Stimulated activated CD4-positive, alpha-beta T cell treated with anti-CD3 and anti-CD28 coated beads, Interleukin-1b, Interleukin-23, amount 100 ng/mL, for 1 hour (primary cell): ENCODE measurements at places on chromosomes 11 and 22.

- DNase-seq = no peak
Measured at GRCh38 chr11:19813158-19813879, 100.7 kb downstream of the NAV2 start.

DNA sequence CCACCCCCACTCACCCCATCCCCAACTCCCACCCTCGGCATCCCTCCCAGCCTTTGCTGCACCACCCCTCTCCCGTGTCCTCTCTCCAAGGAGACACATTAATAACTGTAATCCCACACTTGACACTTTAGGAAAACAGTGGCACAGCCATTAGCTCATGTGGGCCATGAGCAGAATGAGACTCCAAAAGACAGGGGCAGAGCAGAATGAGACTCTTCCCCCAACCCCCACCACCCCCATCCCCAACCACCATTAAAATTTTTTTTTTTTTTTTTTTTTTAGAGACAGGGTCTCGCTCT, 6.2 kb upstream of the SLCO2B1 start:
- DNase-seq = no peak

DNA sequence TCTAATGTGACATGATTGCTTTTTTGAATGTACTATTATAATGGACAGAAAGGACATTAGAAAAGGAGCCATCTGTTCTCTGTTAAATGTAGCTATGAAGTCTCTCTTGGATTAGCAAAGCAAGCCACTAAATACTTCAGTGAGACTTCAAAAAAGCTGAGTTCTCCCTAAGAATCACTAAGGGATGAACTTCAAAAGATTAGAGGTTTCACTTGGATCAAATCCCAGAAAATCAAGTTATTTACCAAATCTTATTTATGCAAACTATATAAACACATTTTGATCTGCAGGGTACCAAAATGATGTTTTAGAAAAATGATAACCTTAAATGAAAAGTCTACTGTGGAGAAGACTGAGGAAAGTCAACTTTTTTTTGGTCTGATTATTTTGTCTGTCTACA, 82.1 kb upstream of the MTMR2 start:
- no peak for DNase-seq

- no peak for DNase-seq
Measured at GRCh38 chr11:122756417-122756816, 81.9 kb upstream of the CRTAM start.

GRCh38 chr22:46798366-46799350, 36.2 kb downstream of the TBC1D22A start:
- peak; percentile 73 for DNase-seq

DNA sequence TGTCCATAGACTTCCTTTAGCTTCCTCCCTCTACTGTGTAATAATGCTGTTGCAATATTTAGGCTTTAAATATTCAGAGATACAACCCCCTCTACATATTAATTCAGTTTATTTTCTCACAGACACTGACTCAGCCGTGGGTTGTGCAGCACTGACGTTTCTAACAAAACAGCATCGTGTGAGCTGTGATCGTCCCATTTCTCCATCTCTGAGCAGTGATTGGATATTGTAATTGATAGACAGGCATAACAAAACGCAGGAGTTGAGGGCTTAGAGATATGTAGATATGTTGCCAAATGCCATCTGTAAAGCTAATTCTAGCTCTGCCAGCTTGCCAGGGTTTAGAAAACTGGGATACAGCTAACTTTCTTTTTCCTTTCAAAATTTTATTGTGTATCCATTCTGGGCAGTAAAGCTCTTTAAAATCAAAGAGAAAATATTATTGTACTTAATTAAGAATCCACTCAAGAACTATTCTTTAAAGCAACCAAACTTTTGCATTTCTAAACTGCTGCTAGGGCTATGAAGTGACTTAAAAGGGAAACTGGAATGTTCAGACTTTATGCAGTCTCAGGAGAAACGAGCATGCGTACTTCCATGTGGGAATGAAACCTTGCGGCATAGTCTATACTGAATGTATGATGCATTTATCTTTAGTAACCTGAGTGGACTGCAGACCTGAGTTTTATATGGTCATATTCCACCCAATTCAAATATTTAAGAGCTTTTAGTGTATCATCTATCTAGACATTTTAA, 22.7 kb downstream of the BTBD10 start:
- DNase-seq = no peak

GRCh38 chr22:32261306-32261705, 6.2 kb upstream of the SLC5A4 start:
- DNase-seq = no peak

DNA sequence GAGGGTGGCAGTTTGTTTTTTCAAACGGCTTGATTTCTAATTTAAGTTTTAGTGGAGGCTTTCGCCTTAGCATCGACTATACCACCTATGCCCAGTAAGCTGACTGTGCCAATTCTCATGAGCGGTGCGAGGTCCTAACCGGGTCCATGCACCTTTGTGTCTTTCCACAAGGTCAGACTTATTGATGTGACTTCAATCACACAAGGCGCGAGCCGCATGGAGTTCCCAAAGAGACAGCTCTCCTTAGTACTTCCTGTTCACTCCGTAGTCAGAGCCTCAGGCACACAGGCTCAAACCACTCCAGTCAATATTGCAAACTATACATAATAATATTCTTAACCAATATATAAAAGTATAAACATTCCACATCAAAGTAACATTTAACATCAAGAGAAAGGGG, 18.2 kb downstream of the ST14 start:
- DNase-seq = no peak

GRCh38 chr11:70473186-70473872, 75.0 kb downstream of the CTTN start:
- no peak for DNase-seq

- DNase-seq = no peak
Measured at GRCh38 chr11:85809863-85810262, 1.1 kb downstream of the SYTL2 start.

DNA sequence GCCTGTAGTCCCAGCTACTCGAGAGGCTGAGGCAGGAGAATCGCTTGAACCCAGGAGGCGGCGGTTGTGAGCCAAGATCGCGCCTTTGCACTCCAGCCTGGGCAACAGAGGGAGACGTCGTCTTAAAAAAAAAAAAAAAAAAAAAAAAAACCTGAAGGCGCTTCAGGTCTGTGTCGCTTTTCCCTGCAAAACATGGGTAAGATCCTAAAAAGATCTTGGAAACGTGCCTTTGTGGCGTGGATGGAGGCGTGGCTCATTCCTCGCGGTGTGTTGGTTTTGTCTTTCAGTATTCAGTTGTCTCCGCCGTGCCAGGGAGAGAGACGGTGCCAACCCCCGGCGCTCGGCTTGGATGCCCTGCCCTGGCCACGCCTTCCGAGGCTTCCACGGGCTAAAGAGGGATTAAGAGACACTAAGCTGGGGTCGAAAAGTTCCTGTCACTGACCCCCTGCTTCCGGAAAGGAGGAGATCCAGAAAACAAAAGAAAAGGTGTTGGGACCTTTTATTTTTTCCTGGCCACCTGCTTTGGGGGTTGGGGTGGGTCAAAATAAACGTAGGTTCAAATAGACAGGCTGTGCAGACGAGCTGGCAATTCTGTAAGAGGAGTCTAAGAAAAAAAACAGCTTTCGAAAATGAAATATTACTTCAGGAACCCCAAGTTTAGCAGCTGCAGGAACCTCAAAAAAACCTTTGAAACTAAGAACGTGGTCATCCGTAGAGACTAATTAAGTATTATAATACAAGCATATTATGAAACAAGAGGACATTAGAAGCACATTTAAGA, 1.1 kb upstream of the SLC35F2 start:
- no peak for DNase-seq

GRCh38 chr11:32312206-32312817, 123.0 kb downstream of the WT1 start:
- DNase-seq = no peak

- no peak for DNase-seq
Measured at GRCh38 chr22:31179345-31179744, 19.4 kb downstream of the RNF185 start.

GRCh38 chr11:128955636-128956035, 13.0 kb upstream of the TP53AIP1 start:
- DNase-seq = no peak

DNA sequence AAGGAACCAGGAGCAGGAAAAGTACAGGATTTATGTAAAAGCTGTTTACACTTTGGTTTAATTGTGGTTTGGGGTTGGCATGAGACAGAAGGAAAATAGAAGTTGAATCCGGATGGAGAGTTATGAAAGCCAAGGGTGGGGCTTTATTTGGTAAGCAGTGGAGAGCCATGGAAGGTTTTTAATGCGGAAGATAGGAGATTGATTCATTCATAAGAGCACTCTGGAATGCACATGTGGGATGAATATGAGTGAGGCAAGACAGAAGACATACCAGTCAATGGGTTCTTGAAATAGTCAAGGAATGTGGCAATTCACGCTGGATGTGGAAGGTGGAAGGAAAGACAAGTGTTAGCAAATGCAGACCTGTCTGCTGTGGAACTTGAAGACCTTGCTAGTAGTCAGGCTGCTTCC, 9.3 kb upstream of the GLB1L3 start:
- DNase-seq = no peak

DNA sequence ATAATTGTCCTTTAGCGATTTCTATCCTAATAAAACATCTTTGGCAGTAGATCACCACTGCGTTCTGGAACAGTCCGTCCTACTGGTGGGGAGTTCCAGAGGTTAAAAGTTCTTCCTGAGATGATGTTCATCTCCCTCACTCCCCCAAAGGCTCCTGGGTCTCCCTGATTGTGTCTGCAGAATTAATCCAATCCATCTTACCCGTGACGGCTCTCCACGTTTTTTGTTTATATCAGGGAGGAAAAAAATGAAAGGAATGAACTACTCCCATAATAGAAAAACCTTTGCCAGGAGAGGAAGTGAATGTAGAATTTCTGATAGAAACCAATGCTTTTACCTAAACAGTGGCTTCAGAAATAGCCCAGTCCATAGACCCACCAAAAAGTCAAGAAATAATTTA, 81.6 kb downstream of the LARGE1 start:
- DNase-seq = no peak

GRCh38 chr22:26172389-26172990, 3.2 kb downstream of the SEZ6L start:
- no peak for DNase-seq

DNA sequence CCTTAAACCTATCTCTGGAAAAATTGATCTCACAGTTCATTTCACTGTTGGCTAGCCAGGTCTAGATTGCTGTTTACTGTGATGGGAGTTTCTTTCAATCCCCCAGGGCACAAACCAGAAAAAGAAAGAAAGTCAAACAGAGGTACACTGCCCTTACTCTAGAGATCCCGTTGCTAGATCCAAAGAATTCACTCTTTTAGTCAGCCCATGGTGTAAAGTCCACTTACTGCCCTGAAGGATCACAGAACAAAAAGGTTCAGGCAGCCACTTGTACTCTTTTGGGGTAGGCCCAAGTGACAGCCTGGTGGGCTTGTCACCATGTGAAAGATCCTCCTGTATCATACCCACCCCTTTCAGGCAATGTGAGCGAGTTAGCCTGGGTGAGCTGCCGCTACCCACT, 162.6 kb upstream of the CCDC179 start:
- no peak for DNase-seq

DNA sequence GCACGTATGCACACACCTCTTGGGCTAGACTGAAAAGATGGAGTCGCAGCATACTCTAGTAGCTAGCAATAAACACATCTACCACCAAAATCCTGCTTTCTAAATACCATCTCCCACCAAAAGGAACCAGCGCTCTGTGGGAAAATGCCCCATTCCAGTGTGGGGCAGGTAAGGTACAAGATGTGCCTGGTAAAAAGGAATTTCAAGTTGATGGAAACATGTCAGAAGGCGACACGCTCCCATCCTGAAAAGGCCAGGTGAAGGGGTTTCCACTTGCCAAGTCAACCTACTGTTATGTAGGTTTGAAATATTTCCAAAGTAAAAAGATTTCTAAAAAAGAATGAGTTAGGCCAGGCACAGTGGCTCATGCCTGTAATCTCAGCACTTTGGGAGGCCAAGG, 8.8 kb downstream of the DGCR2 start:
- no peak for DNase-seq

DNA sequence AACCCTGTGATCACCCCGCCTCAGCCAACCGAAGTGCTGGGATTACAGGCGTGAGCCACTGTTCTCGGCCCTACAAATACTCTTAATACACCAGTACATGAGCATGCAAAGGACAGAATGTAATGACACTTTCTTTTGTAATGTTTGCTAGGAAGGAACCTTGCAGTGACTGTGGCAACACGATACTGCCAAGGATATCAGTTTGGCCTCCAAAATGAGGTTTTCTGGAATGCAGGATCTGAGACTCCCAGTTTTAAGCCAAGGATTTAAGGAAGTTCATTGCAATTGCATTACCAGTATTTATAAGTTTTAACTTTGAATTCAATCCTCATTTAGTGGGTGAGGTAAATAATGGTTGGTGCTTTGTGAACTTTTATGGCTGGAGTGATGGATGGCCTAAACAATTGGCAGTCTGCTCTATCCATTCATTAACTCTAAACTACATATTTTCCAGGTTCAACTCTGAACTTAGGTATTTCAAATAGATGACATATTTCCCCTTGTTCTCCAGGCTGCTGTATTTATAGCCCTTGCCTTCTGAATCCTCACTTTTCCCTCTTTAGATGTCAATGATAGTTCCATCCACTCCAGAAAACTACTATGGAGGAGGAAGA, 330.3 kb downstream of the C11orf87 start:
- no peak for DNase-seq

DNA sequence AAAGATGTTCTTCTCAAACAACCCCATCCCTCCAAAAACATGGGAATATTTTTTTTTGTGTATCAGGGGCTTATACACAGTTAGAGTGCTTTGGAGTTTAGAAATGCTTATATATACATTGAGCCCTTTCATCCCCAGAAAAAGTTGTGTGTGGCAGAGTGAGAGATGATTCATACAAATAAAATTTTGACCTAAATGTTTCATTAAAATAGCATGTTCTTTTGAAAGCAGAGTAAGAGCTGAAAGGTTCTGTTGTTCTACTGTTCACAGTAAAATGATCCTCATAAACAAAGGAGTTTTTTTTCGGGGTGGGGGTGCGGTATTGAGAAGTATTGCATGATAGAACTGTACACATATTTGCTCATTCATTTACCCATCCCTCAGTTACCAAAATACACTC, 512.4 kb downstream of the DLG2 start:
- no peak for DNase-seq
